ENCODE measurements at places on chromosomes 2 and 18. TPM values are rescaled to one million over a fixed set of nuclear protein-coding genes. Genes with fewer than 3 reads are reported as not detected.

UGT1A10 gene
- total RNA-seq: not detected

RAB10 gene
- 125 TPM for total RNA-seq

WIPF1 gene
- 35.2 TPM for total RNA-seq

MIB1 gene
- total RNA-seq: 23.5 TPM

GRCh38 chr2:95261602-95262001 lies 12.6 kb upstream of the PROM2 start:
- DNase-seq: no peak

DNA sequence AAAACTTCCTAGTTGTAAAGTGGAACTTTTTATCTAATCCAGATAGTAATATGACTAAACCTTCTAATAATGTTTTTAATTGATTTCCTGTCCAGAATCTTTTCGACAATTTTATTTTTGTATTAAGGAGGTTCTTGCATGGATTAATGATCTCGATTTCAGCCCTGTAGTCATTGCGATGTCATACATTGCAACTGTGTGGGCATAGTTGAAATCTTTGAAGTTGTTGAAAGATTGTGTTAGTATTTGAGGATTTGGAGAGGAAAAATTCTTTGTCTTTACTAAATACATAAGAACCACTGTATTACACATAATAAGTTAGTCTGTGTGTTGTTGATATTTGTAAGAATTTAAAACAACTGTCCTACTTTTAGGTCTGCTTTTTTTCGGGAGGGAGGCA lies 31.1 kb downstream of the ACSL3 start:
- no peak for DNase-seq

DNA sequence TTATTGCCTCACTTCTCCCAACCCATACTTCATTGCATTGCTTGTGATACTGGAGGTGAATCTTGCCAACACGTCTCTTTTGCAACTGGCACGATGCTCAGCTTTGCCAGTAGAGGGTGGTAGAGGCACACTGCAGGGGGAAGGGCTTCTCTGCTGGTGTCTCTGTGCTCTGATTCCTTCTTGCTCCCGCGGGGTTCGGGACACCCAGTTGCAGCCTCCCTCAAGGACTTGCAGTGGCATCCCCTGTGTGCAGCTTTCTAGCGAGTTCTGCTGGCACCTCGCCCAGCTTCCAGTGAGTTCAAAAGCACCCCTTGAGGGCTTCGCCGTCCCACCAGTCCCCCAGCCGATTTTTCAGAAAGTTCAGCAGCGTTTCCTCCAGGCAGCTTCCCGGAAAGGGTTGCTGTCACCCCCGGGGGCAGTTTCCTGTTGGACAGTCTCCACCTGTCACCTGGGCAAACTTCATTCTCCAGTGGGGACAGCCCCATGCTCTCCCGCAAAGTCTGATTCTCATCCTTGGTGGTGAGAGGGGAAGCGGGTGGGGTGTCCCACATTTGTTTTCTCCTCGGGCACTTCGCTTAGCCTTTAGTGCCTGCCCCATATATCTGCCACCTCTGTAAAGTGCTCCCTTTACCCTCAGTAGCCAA lies 35.4 kb upstream of the EN1 start:
- peak; percentile 7 for DNase-seq

GRCh38 chr18:43009674-43010073 lies 105.8 kb downstream of the RIT2 start:
- no peak for DNase-seq

DNA sequence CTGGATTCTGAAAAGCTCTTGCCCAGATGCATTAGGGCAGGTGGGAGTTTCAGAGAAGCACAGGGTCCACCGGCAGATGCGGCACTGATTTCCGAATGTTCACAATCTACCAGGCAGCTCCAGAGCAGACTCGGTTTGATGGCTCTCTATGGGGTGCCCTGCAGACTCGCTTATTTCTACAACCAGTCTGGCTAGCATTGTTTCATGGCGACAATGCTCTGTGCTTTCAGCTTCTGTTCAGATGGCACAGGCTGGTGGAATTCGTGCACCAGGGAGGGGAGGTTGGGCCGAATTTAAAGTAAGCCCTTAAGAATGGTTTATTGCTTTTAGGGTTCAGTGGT lies 9.9 kb downstream of the MYT1L start:
- no peak for DNase-seq

DNA sequence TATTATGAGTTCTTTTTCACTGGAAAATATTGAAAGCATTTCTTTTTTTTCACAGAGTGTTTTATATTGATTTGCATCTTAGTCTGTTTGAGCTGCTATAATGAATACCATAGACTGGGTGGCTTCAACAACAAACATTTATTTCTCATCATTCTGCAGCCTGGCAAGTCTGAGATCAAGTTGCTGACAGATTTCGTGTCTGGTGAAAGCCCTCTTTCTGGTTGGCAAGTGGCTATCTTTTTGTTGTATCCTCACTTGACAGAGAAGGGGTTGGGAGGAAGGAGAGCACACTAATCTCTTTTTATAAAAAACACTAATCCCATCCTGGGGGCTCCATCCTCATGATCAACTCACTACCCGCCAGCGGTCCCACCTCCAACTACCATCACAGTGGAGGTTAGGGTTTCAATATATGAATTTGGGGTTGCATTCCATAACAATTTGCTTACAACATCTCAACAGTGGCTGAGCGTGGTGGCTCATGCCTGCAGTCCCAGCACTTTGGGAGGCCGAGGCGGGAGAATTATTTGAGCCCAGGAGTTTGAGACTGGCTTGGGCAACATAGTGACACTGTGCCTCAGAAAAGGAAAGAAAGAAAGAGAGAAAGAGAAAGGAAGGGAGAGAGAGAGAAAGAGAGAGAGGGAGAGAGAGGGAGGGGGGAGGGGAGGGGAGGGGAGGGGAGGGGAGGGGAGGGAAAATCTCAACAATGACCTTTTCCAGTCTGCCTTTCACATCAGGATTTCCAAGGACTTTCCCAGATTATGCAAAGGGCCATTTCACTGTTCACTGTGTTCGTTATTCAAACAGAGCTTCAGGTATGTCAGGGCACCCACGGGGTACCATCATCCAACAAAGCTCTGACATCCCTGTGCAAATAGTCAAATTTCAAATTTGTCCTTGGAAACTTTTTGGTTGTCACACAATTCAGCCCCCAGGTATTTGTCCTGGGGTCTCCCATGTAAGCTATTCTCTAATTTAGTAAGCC lies 111.1 kb downstream of the AP1S3 start:
- DNase-seq: no peak

DNA sequence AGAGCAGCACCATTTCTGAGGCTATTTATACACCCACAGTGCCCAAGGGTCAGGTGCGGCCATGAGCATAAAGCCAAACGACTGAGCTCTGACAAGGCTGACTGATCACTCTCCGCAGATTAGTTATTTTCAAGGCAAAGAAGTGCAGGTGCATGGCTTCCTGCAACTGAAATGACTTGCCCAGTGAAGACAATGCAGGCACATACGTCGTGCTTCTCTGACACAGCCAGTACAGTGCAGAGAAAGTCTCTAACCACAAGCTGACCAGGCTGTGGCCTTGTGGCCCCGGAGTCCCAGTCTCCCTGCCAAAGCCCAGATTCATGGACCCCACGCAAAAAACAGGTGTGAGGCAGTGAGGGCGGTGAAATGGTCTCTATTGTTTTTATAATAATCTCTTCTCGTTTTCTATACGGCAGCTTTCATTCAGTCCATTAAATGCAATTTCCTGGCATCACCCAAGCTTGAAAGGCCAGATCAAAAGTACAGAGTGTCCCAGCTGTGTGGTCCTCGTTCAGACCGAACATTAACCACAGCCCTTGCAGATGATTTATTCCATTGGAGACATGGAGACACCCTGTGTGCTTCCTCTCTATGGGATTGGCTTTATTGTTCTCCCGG lies 447.0 kb upstream of the ID2 start:
- no peak for DNase-seq

DNA sequence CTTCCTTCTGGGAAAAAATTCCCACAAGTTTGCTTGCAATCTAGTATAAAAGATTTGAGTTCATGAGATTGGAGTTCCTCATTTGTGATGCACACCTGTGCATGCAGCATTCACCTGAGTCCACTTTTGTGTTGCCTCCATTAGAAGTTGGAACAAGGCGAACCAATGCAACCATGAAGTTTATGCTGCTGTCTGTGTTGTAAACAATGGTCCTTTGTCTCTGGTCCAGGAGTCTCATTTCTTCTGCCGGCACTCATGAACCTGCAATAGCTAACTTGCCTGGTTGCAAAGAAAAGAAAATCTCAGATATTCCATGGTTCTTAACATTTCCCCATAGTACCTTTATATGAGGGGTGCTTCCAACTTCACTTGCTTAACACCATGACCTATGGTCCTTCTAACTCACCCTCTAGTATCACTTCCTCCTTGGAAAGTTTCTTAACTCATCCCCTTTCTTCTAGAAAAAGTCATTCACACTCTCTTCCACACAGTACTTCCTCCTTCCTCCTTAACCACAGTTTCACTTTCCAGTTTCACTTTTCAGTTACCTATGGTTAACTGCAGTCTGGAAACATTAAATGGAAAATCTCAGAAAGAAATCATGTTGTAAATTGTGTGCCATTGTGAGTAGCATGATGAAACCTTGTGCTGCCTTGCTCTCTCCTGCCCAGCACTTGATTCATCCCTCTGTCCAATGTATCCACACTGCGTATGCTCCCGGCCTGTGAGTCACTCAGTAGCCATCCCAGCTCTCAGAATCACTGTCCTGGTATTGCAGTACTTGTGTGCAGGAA lies 128.8 kb upstream of the TRIB2 start:
- DNase-seq: no peak

DNA sequence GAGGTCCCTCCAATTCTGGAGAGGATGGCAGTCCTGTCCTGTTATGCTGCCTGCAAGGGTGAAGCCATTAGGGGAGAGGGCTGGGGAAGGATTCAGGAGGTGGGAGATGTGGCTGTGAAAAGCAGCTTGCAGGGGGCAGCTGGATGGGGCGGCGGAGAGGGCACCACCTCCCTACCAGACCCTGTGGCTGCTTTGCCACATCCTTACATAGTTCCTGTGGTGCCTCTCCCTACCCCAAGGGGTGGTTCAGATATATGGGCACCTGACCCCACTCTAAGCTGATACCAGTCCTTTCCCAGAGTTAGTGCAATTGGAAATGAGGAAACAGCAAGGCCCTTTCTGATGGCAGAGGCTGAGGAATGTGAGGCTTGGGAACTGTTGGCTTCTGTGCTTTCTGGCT lies 6.1 kb upstream of the ACOXL start:
- DNase-seq: no peak

DNA sequence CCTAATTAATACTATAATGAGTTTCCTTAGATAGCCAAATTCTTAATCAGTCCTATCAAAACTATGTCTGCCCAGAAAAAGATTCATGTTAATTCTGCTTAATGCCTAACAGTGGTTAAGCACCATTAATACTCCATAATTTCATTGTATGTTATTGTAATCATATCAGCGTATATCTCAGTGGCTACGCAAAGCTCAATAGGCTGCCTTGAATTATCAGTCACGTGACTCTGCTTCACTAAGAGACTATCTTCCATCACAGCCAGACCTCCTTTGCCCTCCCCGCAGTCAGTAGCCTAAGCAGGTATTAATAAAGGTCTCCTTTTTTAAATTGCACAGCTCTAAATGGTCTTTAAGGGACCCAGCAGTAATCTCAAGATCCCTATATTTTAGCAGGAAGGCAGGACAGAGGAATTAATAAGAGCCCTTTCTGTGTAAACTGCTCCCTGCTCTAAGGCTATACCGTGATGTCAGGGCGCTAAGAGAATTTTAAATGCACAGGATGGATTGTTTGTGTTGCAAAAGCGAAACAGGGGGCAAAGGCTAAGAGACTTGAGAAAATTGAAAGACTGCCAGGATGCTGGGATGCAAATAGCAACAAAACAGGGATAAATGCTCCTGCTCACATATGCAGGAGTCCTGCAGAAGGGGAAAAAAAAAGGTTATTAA lies 215.6 kb upstream of the POU3F3 start:
- no peak for DNase-seq

All from glomerular endothelial cell (primary cell).